ENCODE measurements at places on chromosomes 2 and 18.

GRCh38 chr2:85447222-85447585 lies 28.7 kb downstream of the SH2D6 start:
- DNase-seq: no peak

DNA sequence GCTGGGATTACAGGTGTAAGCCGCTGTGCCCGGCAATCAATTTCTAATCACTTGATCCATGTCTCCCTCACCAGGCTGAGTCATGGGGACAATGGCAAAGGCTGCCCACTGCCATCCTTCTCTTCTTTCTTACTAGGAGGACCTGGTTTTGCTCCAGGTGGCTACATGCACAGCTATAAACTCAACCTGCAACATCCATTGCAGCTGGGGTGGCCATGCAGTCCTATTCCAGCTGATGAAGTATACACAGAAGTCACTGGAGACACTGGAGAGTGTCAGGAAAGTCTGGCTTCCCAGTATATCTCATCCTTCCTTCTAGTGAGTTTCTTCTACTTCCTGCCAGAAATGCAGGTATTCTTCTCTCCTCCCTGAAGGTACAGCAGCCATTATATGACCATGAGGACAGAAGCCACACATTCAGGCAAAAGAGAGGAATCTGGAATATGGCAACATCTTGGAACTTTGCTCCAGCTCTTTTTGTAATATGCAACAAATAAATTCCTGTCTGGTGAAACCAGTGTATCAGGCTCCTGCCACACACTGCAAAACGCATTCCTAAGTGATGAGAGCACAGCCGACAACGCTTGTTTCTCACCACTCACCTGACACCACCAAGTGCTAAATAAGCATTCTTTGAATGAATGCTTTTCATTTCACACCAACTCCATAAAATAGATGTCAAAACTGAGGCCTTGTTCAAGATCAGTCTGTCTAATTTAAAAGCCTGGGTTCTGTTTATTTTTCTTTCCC lies 32.3 kb downstream of the SCTR start:
- DNase-seq: peak; percentile 92

GRCh38 chr2:128396946-128397345 lies 78.3 kb upstream of the HS6ST1 start:
- no peak for DNase-seq

DNA sequence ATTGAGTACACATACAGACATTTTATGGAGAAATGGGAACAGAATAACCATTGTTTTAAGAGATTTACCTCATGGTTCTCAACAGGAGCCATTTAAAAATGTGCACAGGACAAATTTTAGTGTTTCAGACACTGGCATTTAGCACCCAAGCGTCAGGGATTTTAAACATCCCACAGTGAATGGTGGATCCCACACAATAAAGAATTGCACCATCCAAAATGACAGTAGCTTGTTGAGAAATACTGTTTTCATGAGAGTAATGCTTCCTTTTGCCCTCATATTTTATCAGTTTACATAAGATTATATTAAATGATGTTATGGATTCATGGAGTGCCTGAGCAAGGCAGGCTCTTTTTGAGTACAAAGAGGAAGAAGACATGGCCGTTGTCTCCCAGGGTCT lies 54.0 kb downstream of the MFSD6 start:
- DNase-seq: no peak

DNA sequence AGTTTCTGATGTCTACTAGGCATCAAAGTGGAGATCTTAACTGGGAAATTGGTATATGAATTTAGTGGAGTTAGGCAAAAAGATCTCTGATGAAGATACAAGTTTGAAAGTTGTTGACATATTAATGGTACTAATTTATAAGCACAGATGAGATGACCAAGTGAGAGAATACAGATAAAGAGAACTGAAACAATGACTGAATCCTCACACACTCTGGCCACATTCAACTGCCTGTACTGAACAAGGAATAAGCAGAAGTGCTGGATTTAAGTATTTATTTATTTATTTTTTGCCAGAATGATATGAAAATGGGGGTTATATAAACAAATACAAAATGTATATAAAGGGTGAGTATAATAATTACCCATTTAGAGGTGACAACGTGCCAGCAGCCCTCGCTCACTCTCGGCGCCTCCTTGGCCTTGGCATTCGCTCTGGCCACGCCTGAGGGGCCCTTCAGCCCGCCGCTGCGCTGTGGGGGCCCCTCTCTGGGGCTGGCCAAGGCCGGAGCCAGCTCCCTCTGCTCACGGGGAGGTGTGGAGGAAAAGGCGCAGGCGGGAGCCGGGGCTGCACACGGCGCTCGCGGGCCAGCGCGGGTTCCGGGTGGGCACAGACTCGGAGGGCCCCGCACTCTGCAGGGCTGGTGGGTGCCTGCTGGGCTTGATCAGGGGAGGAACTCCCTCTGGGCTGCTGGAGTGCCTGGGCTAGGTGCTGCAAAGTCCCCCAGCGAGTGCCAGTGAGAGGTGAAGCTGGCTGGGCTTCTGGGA lies 1363.9 kb upstream of the CRIM1 start:
- no peak for DNase-seq

DNA sequence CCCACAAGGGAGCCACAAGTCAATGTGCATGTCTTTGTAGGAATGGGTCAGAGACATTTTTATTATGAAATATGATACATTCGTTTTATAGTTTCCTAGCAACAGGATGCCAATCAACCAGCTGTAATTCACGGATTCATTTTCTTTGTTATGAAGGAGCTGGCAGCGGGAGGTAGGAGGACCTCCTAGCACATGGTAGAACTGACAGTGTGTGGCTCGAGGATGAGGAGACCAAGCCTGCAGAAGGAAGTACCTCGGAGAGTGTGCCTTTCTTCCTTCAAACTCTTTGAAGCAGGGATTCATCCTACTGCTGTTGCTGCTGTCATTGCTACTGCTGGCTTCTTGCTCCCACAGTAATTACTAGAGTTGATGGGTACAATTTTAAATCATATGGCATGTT lies 504.8 kb upstream of the KLHL29 start:
- DNase-seq: no peak

Measured in islet precursor cell (in vitro differentiated cells).